ENCODE measurements at places on chromosomes 7 and 10. TPM values are rescaled to one million over a fixed set of nuclear protein-coding genes. Genes with fewer than 3 reads are reported as not detected.

STOX1 gene
- total RNA-seq: 0.14 TPM

RARRES2 gene
- total RNA-seq: 76.4 TPM

ITGB8 gene
- total RNA-seq: 11.9 TPM

LRIT1 gene
- not detected for total RNA-seq

UCN3 gene
- not detected for total RNA-seq

CYP2W1 gene
- not detected for total RNA-seq

MBL2 gene
- not detected for total RNA-seq

NUPR2 gene
- total RNA-seq: not detected

MSMB gene
- not detected for total RNA-seq

SLC16A9 gene
- 1.8 TPM for total RNA-seq

LIPM gene
- total RNA-seq: not detected

PLCE1 gene
- 13.5 TPM for total RNA-seq

CYP2C8 gene
- not detected for total RNA-seq

TMUB1 gene
- 25.7 TPM for total RNA-seq

MRC1 gene
- total RNA-seq: 73.4 TPM

TRIM74 gene
- not detected for total RNA-seq

OPTN gene
- 70.3 TPM for total RNA-seq

RASSF4 gene
- total RNA-seq: 68.5 TPM

OR2F1 gene
- not detected for total RNA-seq

UNCX gene
- not detected for total RNA-seq

FAM185A gene
- total RNA-seq: 19.0 TPM

ITPRID1 gene
- total RNA-seq: not detected

FEZF1 gene
- not detected for total RNA-seq

CFAP70 gene
- total RNA-seq: 3.4 TPM

IQUB gene
- total RNA-seq: 1.4 TPM

CAMK1D gene
- total RNA-seq: 11.2 TPM

IFIT1 gene
- 9.0 TPM for total RNA-seq

CEP55 gene
- total RNA-seq: not detected

NPY4R gene
- total RNA-seq: not detected

LHFPL3 gene
- not detected for total RNA-seq

MTURN gene
- total RNA-seq: 80.1 TPM

GIMAP2 gene
- total RNA-seq: 18.0 TPM

PLXDC2 gene
- 105 TPM for total RNA-seq

IRF5 gene
- 25.0 TPM for total RNA-seq

SPDYE8 gene
- not detected for total RNA-seq

GPR85 gene
- 1.3 TPM for total RNA-seq

PNLIPRP1 gene
- 0.99 TPM for total RNA-seq

PDZD7 gene
- total RNA-seq: 1.1 TPM

PCGF5 gene
- total RNA-seq: 111 TPM

IDI2 gene
- total RNA-seq: not detected

ANXA8 gene
- total RNA-seq: not detected

INMT gene
- 243 TPM for total RNA-seq

MOGAT3 gene
- not detected for total RNA-seq

CDC14C gene
- total RNA-seq: not detected

NEUROG3 gene
- 2.8 TPM for total RNA-seq

AKR1C3 gene
- total RNA-seq: 77.4 TPM

SLC12A9 gene
- total RNA-seq: 25.2 TPM

LOXL4 gene
- 24.5 TPM for total RNA-seq

GHRHR gene
- total RNA-seq: not detected

JCAD gene
- 46.3 TPM for total RNA-seq

TMEM184A gene
- 1.5 TPM for total RNA-seq

STK31 gene
- total RNA-seq: 1.5 TPM

CACNA2D1 gene
- total RNA-seq: 44.4 TPM

AMZ1 gene
- 3.7 TPM for total RNA-seq

TAS2R60 gene
- total RNA-seq: 8.5 TPM

ZC3HAV1L gene
- total RNA-seq: 10.4 TPM

HYAL4 gene
- total RNA-seq: not detected
